ENCODE measurements at places on chromosomes 1 and 21.

- DNase-seq = no peak
These were observed 44.5 kb downstream of the BCL9 start for GRCh38 chr1:147585640-147586383.

- no peak for DNase-seq
These were observed 136.1 kb downstream of the GLUL start for GRCh38 chr1:182255494-182255893.

GRCh38 chr1:231407547-231408396, 14.3 kb downstream of the EGLN1 start:
- no peak for DNase-seq

DNA sequence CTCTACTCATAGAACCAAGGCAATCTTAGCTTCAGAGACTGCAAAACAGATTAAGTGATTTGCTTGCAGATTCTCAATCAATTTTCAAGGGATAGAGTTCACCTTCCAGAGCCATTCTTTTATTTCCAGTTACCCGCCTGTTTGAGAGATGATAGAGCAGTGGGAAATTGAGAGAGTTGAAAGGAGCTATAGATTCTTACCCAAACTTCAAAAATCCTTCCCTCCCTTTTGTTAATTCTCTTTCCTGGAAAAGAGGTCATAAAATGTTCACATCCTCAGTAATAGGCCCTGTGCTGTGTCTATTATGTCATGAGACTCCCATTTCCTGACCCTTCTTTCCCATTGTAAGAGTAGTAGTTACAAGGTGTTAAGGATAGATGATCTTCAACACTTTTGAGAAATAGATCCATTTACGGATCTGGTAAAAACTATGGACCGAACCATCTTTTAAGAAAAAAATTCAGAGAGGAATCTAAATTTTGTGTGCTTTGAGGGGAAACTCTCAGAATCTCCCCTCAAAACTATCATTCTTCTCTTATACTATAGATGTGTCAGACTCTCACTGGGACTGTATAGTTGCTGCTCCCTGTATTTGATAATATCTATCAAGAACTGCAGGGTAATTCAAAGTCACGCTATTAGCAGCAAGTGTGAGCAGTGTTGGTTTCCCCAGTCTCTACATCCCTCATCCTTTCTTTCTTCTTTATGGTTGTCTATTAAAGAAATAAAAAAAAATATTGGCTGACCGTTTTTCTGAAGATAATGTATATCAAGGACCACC, 8.0 kb downstream of the RGS4 start:
- DNase-seq = no peak

GRCh38 chr21:37455504-37455911, 88.9 kb downstream of the DYRK1A start:
- DNase-seq = no peak

GRCh38 chr1:31423418-31423947, 10.5 kb downstream of the SERINC2 start:
- no peak for DNase-seq

DNA sequence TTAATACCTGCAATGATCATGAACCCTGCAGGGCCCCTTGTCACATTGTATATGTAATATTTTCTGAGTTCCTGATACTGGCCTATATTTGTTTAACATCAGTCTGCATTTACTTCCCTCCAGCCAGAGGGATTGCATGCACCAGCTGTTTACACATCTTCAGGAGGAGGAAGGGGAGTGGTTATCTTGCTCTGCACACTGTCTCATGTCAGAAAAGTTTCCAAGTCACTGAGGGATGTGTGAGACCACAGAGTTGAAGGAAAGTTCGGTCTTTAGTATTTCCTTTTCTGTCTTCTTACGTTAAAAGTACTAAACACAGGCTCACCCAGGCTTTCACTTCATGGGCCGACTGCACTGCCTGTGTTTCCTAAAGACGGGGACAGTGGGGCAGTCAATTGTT, 574.1 kb downstream of the LMO4 start:
- no peak for DNase-seq

- DNase-seq = no peak
These were observed at the start of gene ADGRB2 for GRCh38 chr1:31764312-31765040. TSS of gene ADGRB2 (minus strand) at chr1:31764340. CDS start at chr1:31757221, 7,119 bp downstream.

GRCh38 chr1:244444854-244445253, 6.9 kb downstream of the ADSS2 start:
- DNase-seq = no peak

GRCh38 chr1:2242814-2243725, 15.0 kb downstream of the SKI start:
- no peak for DNase-seq

- no peak for DNase-seq
These were observed 4.7 kb downstream of the ACAP3 start for GRCh38 chr1:1302951-1303509.

DNA sequence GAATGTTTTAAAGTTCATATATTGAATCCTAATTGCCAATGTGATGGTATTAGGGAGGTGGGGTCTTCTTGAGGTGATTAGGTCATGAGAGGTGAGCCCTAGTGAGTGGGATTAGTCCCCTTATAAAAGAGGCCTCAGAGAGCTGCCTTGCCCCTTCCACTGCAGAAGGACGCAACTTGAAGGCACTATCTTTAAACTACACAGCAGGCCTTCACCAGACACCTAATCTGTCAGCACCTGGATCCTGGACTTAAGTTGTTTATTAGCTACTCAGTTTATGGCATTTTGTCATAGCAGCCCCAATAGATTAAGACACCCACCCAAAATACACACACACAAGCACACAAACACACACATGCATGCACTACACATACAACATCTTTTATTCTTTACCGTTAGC, 61.4 kb downstream of the DAB1 start:
- DNase-seq = no peak
